Lower lobe of right lung (tissue), 2 donors: ENCODE measurements at places on chromosomes 7 and 10.

DNA sequence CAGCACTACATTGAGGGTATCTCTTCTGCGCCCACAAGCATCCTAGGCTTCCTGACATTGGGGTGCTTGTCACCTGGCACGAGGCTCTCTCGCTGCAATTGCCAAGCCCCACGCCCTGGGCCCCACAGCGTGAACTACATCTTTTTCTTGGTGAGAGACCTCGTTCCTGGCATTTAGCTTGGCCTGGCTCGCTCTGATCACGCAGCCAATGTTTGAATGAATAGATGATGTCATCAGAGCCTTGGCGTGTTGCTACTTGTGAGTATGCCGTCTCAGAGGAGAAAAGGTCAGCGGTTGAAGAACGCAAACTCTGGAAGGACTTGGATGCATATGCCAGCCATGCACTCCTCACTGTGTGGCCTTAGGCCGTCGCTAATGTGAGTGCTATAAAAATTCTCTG, 150.2 kb upstream of the AUTS2 start:
- no peak for DNase-seq

DNA sequence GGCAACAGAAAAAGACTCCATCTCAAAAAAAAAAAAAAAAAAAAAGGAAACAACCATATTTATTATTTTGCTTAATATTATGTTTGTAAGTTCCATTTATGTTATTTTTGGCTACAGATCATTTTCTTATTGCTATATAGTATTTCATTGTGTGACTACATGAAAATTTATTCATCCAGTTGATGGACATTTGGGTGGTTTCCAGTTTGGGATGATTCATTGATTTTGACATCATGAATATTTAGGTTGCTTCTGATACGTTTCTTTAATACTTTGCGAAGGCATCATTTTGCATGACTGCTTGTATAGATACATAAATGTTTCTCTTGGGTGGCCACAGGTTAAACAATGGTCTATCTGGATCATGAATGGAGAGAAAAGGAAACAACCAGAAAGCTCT, 2.0 kb upstream of the NPSR1 start:
- no peak for DNase-seq

- no peak for DNase-seq
Measured at GRCh38 chr7:47253650-47254080, 328.2 kb downstream of the TNS3 start.

DNA sequence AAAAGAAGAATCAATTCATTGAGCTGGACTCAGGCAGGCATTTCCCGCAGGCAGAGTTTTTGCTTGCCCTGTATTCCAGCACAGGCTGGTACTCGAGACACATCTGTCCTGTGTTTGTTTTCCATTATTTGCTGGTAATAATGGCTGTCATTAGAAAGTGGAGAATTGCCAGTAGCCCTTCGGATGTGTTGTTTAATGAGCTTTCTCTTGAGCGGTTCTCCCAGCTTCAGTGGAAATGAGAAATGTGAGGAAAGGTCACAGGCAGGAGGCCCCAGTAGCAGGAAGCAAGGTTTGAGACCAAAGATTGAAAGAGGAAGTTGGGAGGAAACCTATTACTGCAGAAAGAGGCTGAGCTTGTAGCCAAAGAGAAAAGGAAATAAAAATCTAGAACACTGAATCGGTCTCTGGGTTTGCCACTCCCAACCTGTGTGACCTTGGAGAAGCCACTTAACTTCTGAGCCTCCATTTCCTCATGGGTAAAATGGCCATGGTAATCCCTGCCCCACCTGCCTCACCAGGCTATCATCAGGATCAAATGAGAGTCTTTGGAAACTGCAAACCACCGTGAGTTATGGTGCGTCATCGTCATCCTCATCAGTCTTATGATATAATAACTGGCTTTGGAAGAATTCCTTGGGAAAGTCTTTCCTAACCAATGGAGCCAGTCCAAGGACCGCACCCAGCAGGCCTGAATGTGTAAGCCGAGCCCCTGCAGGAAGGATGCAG, 67.7 kb downstream of the TACR2 start:
- no peak for DNase-seq

DNA sequence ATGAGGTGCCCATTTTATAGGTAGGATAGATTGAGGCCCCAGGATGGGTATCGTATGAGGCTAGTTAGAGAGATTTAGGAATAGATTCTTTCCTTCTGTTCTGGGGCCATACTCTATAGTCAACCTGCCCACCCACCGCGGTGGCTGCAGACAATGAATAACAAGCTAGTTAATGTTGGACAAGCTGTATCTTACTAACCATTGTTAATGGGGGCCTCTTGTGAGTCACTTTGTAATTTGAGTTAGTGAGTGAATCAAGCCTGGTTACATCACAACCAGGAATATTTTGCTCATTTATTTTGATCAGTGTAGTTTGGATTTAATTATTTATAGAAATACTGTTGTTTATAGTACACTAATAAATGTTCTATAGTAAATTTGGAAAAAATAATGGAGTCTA, 7.3 kb downstream of the SORCS3 start:
- DNase-seq = no peak

DNA sequence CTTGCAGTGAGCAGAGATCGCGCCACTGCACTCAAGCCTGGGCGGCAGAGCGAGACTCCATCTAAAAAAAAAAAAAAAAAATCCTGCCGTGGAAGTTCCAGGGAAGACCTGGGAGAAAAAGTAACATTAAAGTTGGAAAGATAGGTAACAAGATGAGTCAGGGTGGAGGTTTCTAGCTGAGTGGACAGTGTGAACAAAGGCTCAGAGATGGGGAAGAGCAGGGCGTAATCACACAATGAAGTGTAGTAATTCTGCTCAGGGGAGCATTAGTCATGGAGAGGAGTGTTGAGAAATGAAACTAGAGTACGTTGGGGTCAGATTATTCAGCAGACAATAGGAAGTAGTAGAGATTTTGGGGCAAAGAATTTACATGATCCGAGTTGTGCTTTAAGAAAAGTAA, 21.6 kb upstream of the WASL start:
- DNase-seq = no peak

DNA sequence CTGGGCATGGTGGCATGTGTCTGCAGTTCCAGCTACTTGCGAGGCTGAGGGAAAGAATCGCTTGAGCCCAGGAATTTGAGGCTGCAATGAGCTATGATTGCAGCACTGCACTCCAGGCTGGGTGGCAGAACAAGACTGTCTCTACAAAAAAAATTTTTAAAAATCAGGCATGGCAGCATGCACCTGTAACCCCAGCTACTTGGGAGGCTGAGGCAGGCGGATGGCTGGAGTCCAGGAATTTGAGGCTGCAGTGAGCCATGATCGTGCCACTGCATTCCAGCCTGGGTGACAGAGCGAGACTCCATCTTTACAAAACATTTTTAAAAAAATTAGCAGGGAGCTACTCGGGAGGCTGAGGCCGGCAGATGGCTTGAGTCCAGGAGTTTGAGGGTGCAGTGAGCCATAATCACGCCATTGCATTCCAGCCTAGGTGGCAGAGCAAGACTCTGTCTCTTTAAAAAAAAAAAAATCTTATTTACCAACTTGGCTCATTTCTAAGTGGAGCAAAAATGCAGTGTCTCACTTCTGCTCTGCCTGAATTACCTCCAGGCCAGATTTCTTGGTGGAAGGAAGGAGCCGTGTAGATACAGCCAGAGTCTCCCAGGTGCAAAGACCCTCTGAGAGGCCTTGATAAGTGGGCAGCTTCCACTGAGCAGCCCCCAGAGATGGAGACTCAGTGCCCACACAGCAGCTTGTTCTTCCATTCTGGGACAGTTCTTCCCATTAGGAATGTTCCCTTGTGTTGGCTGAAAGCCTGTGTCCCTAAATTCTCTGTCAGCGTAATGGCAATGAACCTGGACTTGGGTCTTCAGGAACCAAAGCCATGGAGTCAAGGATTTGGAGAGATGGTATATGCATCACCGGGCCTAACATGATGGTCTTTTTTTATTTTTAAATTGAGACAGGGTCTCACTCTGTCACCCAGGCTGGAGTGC, 30.0 kb downstream of the GTF2IRD1 start:
- DNase-seq = no peak

GRCh38 chr7:103560136-103560535, 114.1 kb upstream of the SLC26A5 start:
- DNase-seq = no peak

GRCh38 chr7:91655656-91656055, 224.8 kb downstream of the MTERF1 start:
- DNase-seq = no peak

DNA sequence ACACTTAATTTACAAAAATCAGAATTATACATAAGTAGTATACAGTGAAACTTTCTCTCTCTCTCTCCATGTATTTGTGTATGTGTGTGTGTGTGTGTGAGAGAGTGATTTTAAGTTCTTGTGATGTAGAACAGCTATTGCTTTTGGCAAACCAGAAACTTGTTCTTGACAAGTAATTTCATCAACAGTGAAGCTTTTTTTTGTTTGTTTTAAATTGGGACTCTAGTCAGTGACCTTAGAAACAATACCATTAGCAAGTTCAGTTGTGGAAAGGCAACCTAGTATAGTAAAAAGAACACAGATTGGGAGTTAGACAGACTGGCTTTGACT, 319.1 kb downstream of the PTEN start:
- no peak for DNase-seq

DNA sequence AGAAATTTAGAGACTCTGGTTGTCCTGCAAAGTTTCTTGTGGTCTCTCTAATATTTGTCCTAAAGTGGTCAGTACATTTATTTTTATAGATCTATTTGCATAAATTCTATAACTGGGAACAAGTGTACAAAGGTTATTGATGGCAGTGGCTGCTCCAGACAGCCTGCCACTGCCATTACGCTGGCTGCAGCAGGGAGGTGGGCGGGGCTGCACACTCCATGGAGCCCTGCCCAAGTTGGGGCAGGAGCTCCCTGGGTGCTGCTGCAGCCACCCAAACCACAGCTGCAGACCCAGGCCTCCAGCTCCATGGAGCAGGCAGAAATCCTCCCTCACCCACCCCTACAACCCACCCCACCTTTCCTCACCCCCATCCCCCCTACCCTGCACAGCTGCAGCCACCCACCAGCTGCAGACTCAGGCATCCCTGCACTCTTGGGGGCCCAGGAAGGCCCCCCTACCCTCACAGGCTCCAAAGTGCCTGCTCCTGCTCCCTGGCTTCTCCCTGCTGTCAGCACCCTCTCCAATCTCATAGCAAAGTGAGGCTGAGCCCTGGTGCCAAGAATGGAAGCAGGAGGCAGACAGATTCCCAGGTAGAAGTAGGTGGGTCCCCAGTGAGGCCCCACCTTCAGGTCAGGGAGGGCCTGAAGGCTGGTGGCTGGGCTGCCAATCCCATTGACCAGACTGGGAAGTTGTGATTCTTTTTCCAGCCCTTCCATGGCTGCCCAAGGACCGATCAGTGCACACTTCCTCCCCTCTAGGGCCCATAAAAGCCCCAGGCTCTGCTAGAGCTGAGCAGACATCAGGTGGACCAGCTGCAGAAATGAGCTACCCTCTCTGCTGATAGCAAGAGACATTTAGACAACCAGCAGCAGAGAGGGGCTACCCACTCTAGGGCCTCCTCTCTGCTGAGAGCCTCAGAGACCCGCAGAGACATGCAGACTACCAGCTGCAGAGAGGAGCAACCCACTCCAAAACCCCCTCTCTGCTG, 4.8 kb upstream of the CYP3A43 start:
- DNase-seq = no peak

DNA sequence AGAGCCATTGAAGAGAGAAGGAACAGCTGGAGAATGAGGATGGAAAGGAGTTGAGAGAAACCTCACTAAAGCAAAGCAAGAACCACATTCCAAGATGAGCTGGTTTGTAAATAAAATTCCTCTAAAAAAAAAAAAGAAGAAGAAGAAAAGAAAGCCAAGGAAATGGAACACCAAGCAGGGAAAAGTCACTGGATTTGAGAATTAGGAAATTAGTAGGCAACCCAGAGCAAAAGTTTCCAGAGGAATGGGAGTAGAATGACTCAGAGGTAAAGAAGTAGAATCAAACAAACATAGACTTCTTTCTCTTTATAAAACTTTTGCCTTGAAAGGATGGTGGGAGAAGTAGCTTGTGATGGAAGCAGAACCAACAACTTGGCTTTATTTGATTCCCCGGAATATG, 3.9 kb downstream of the CH25H start:
- no peak for DNase-seq

DNA sequence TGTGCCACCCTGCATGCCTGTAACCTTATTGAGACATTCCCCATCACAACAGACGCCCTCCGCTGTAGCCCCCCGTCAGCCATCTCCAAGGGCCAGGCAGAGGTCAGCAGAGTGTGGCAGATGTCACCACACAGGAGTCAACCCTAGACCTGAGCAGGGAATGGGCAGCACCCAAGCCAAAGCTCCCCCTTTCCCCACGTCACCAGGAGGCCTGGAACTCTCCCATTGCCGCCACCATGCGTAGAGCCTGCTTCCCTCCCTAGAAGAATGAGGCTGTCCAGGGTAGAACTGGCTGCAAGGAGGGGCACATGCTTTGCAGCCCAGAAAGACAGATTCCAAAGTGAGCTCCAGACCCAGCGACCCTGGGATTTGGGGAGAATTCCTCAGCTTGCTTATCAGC, 342.9 kb downstream of the TNS3 start:
- DNase-seq = no peak

GRCh38 chr10:112210666-112211065, 27.1 kb upstream of the GPAM start:
- DNase-seq = no peak

GRCh38 chr7:157668884-157669767, 332.3 kb downstream of the DNAJB6 start:
- DNase-seq = no peak

DNA sequence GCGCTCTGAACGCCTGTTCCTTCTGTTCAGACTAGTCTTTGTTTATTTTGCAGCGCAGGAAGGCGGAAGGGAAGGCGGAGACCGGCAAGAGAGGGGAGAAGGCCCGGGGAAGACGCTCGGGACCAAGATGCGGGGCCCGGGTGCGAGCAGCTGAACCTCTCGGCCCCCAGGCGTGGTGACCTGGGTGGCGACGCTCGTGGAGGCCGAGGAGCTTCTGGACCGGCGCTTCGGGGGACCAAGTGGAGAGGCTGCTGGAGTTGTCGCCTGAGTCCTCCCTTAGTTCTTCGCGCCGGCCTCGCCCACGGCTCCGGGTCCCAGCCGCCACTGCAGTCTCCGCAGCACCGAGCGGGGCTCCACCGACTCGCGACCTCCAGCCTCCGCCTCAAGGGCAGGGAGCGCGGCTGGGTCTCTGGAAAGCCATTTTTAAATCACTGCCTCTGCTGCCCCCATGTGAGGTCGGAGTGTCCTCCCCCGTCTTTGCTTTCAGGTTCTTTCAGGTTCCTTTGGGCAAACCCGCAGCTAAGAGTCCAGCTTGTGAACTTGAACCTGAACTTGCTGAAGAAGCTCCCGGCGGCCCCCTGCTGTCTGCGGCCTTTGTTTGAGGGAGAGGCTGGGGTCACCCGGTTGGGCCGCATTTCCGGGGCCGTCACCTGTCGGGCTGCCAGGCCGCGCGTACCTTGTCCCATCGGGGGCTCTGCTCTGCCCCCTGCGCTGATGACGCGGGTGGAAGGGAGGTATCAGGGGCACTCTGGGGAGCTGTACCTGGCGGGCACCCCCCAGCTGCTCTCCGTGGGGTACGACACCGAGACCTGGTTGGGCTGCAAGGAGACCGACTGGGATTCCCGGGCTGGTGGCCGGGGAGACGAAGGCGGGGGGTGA, 136.0 kb downstream of the KIF20B start:
- peak; percentile 60 for DNase-seq

DNA sequence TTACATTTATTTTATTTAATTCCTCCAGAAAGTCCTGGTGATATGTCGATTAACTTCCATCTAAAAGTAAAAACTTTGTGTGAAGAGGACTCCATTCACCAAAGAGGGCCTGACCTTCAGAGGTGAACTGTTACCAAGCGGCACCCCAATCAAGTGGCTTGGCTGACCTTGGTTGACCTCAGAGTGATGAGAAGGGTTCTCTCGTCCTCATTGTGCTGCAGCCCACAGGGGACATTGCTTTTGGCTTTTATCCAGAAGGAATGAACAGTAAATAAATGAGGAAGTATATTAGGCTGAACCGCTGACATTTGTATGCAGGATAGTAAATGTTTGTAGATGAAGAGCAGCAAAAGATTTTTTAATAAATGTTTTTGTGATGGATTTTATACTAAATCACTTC, 172.4 kb upstream of the MKI67 start:
- DNase-seq = no peak
